ENCODE measurements at places on chromosomes 12 and 14. TPM values are rescaled to one million over a fixed set of nuclear protein-coding genes. Genes with fewer than 3 reads are reported as not detected.

KLHDC1 gene
- total RNA-seq = 7.8 TPM

CEP83 gene
- 16.2 TPM for total RNA-seq

SYNDIG1L gene
- total RNA-seq = not detected

ATN1 gene
- 148 TPM for total RNA-seq

IGF1 gene
- total RNA-seq = 415 TPM

HVCN1 gene
- total RNA-seq = 4.2 TPM

GLT8D2 gene
- 6.3 TPM for total RNA-seq

AHNAK2 gene
- total RNA-seq = 15.7 TPM

KRT6C gene
- total RNA-seq = not detected

All from mesenteric fat pad (tissue), 1 donor.